AG09309 (cell line): ENCODE measurements at places on chromosomes 4 and X.
A peak's percentile ranks its signal among the peaks of the same experiment; 100 is the strongest.

DNA sequence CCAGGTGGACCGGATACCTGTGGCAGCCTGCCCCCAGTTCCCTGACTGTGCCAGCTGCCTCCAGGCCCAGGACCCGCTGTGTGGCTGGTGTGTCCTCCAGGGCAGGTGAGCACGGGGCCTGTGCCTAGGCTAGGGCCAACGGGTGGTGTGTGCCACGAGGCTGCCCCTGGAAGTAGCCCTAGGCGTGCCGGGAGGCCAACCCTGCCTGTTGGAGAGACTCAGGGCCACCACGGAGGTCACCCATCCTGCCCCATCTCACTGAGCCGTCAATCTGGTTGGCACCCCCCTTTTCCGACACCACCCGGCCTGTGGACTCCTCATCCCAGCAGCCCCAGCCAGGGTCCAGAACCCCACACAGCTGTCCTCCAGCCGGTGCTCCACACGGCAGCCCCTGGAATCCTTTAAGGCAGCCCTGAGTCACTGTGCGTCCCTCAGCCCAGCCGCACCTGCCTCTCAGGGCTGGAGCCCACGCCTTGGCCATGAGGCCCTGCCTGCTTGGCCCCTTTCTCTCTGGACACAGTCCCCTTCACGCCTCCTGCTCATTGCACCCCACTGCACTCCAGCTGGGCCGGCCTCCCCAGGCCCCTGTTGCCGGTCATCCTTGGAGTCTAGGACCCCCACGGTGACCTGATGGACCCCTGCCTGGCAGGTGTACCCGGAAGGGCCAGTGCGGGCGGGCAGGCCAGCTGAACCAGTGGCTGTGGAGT, 5.3 kb downstream of the PLXNB3 start:
- no peak for DNase-seq

DNA sequence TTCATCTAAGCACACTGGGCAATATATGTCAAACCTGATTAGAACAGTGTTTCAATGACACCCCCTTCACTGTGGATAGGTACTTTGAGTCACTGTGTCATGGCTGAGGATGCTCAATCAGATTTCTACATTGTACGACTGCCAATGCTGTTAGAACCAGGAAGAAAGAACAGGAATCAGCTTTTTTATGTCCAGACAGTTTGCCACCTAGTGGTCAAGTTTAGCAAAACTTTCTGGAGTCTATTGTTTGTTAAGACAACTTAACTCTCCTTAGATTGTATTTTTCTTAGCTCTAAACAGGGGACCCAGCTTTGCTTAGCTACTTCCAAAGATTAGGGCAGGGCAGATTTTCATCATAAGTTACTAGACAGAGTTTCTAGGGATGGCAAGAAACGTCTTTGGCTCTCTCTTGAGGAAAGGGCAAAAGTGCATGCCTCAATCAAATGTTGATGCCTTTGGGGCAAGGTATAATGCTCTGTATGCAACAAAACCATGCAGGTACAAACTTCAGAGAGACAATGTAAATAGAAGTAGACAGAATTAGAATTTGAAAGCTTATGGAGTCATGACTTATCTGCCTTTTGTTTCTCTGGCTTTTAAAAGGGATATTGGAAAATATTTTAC, 40.5 kb upstream of the BMP3 start:
- peak; percentile 47 for DNase-seq

- no peak for DNase-seq
Measured at GRCh38 chr4:41408859-41409593, 128.9 kb upstream of the LIMCH1 start.

GRCh38 chrX:135973025-135973547, 702 bp downstream of the MMGT1 start:
- no peak for DNase-seq
